ENCODE measurements at places on chromosomes 7 and 10.
A peak's percentile ranks its signal among the peaks of the same experiment; 100 is the strongest.

GRCh38 chr10:101011517-101012423 is 12.2 kb downstream of the LZTS2 start:
- peak; percentile 59 for DNase-seq

DNA sequence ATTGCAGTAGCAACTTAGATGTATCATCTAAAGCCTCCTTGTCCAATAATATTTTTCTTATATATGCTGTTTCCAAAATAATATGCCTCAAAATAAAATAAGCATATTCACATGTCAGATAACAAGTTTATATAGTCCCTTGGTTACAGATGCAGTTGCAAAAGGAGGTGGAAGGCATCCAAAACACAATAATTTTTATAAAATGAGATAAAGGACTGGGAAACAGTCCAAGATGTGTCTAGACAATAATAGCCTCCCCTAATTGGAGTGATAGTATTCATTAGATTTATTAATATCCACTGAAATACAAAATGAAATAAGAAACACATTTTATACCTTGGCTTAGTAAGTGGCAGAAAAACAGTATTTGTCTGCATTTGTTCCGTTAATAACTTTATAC is 30.3 kb downstream of the BCAP29 start:
- DNase-seq: no peak

DNA sequence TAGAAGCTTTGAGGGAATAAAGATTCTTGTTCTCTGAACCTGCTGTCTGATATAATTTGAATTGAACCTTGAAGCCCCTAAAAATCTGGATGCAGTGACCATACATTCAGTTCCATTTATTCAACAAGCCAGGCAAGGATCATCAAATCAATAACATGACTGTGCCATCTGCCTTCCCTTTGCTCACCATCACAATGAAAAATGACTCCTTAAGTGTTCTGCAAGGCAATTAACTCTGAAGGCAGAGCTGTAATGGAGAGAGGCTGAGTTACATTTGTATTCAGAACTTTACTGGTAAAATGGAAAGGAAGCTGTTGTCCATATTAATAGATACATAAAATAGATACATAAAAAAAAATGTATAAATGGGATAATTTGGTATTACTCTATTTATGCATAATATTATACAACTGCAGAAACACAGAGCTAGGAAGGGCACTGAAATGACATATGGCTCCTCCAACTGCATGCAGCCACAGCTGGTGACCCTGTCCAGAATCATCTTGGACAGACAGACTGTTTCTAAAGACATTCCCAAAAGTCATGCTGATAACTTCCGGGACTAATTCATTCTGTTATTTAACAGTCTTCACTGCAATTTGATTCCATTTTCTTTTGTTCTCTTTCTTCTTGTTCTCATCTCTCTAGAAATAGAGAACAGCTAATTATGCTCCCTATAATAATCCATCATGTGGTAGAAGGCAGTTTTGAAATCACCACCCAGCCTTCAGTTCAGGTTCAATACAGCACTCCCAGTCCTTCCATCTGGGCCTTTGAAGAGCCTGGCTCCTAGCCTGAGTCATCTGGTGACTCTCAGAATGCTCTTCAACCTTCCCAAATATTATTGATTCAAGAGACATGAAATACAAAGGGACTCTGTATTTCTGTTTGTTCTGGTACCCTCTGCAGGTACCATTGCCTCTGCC is 412.6 kb downstream of the GFRA1 start:
- no peak for DNase-seq

- DNase-seq: no peak
Observed at GRCh38 chr10:19952224-19953010, 136.2 kb downstream of the PLXDC2 start.

- no peak for DNase-seq
Observed at GRCh38 chr7:144026203-144026883, 22.4 kb upstream of the OR2A5 start.

DNA sequence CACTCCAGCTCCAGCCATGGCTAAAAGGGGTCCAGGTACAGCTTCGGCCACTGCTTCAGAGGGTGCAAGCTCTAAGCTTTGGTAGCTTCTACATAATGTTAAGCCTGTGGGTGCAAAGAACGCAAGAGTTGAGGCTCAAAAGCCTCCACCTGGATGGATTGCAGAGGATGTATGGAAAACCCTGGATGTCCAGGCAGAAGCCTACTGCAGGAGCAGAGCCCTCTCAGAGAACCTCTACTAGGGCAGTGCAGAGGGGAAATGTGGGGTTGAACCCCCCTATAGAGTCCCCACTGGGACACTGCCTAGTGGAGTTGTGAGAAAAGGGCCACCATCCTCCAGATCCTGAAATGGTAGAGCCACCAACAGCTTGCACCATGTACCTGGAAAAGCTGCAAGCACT is 10.7 kb upstream of the RNF32 start:
- DNase-seq: no peak

- DNase-seq: no peak
Observed at GRCh38 chr7:137935884-137936508, 65.9 kb downstream of the CREB3L2 start.

DNA sequence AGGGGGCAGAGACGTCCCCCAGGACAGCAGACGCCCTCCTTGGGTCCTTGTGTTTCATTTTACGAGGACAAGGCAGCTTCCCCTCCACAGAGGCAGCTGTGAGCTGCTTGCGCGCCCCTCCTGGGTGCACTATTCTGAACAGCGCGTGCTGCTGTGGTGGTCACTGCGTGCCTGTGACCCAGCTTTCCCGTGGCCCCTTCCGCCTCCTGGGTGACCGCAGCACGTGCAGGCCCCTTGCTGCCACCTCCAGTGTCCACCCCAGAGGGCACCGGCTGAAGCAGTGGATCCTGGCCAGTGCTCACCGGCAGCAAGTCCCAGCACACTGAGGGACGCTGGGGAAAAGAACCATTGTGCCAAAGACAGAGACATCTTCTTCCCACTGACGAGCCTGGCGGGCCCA is 81.4 kb downstream of the TCERG1L start:
- no peak for DNase-seq

DNA sequence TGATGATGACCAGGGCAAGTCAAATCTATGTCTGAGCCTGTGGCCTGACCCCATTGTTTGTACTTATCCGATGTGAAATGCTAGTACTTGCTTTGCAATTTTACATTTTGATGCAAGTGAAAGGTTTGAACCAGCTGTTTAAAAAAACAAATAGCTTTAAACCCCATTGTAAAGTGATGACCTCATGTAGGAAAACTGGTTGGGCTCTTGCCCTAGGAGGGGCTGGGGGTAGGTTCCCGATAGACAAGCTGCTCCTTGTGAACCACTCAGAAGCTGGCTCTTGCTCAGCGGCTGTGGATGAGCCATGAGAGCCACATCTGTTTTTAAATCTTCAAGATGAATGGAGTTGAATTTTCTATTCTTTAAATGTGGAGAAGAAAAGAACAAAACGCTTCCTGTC is 185.3 kb downstream of the WDR11 start:
- peak; percentile 80 for DNase-seq

DNA sequence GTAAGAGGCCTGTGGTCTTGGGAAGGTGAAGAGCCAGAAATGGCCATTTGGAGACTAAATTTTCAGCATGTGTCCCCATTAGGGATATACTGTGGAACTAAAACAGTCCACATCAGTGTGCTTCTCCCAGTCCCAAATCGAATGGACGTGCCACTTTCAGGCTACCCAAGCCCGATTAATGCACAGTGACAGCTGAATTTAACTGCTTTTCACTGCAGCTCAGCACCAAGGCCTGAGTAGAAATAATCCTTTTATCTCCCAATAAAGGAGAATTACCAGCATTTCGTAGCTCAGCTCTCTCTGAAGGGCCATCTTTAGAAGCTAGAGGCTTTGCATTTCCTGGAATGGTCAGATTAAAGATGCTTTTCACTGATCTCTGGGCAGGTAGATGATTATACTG is 183.3 kb downstream of the NPSR1 start:
- no peak for DNase-seq
